ENCODE measurements at places on chromosomes 4 and X.

GRCh38 chrX:107576841-107577240 lies 51.5 kb upstream of the PRPS1 start:
- no peak for DNase-seq

DNA sequence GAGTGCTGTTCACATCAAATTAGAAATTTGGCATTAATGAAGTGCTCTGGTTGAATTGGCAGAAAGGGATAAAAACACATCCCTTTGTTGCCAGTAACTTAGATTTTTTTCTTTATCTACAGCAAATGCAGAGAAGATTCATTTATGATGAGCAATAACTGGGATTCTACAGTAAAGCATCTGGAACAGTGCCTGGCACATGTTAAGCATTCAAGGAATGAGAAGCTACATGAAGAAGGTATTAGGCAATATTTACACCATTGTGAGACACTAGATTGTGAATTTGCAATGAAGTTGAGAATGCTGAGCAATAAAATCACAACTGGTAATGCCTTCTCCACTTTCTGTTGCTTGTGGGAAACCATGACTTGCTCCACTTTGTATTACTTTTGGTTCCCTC lies 33.5 kb downstream of the PCDH19 start:
- no peak for DNase-seq

DNA sequence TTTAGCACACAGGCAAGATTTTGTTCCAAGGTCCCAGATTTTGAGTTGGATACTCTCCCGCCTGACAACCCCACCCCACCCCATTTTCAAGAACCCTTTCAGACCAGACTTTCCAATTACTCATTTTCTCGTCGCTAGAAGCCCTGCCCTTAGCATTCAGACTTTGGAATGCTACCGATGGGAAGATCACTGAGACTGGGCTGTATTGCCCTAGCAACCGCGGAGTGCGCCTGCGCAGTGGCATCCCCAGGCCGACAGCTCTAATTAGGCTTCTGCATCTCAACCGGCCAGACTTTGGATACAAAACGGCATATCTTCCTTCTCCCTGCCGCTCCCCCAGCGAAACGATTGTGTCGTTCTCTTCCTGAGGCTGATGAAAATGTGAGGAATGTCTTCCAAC lies 3.4 kb downstream of the MAGEE2 start:
- no peak for DNase-seq

DNA sequence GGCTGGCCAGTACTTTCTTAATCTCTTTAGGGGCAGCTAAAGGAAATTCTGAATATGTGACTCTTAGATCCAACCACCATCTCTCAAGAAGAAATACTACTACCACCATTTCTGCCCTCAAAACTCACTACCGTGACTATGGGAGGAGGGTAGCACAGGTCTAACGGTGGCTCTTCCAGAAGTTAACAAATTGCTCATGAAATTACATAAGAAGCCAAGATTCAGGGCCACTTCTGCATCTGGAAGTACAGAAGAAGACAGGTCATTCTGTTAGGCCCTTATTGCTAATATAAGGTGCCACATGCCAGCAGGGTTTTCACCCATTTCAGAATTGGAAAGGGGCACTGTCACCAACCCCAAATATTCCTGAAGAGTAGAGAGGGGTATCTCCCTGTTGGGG lies 19.6 kb upstream of the NKRF start:
- DNase-seq = no peak

GRCh38 chr4:572594-572993 lies 3.5 kb downstream of the TMEM271 start:
- no peak for DNase-seq

Measured in natural killer cell treated with Interleukin-12 subunit alpha and Interleukin-12 subunit beta and Interleukin-15 and Interleukin-18, amount 100 ng/mL, for 72 hours (primary cell).